ENCODE measurements at places on chromosomes 13 and 19. TPM values are rescaled to one million over a fixed set of nuclear protein-coding genes. Genes with fewer than 3 reads are reported as not detected.

- no peaks in the 10 kb centered on the region for H3K27me3 ChIP-seq
- H3K4me3 ChIP-seq: no peak overlapping the region
- no peak overlapping the region for H3K27ac ChIP-seq
- H3K4me1 ChIP-seq: no peaks in the 10 kb centered on the region
These were observed 24.7 kb downstream of the ZNRF4 start for GRCh38 chr19:5479958-5480357.

DNA sequence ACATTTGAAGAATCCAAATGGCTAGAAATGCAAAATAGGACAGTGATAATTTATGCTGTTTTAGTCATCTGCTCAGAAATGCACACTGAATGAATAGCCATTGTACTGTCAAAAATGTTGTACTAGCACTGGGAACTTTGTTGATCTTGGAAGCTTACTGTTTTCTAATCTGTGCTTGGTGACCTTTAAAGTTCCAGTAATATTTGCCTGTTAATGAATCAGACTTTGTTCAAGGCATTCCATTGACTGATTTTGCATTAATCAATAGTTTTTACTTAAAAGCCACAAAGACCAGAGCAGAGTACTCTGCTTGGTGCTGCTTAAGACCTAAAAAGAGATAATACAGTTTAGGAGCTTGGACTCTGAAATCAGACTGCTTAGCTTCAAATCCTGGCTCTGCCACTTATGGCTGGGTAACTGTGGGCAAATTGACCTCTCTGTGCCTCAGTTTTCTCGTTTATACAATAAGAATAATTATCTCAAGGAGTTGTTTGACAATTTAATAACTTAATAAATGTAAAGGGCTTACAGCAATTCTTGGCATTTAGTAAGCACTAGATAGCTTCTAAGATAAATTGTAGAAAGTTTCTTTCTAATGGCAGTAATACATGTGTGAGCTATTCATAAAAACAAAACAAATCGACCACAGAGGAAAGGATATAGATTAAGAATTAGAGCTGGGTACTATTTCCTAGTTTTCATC, 4.6 kb upstream of the SLAIN1 start:
- H3K36me3 ChIP-seq: no peaks in the 10 kb centered on the region
- no peak overlapping the region for H3K4me3 ChIP-seq
- H3K4me1 ChIP-seq: no peaks in the 10 kb centered on the region
- 0 out of 2 replicates have a peak, but pooled peaks cover 6% of the 10 kb centered on the region for H3K27me3 ChIP-seq

The MEDAG gene
- total RNA-seq: 0.67 TPM

The ZNF497 gene
- 1.9 TPM for total RNA-seq

DNA sequence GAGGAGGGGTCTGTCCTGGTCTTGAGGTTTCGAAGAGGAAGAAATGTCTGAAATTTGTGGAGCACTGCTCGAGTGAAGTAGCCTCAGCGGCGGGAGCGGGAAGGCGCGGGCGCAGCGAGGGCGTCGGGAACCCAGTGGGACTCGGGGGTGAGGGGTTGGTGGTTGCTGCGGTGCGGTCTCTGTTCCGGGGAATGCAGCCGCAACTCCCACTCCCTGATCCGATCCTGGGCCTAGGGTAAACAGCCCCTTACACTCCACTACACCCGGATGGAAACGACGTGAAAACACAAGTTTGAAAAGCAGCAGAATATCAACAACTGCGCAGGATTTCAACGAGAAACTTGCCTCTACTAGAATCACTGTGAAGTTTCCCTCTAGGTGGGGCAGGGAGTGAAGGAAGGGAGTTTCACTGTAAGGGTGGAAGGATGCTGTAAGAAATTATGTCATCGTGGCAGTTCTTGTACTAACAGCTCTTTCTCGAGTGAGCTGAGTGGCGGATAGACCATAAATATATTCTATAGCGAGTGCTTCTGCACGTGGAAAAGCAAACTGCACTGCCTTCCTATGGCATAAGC, 2.0 kb upstream of the KLF12 start:
- H3K4me1 ChIP-seq: 0 out of 2 replicates have a peak, but pooled peaks cover 3% of the 10 kb centered on the region
- H3K27ac ChIP-seq: peak overlapping the region; percentile 70
- no peak for DNase-seq
- no peaks in the 10 kb centered on the region for H3K36me3 ChIP-seq
- peak overlapping the region; percentile 68 for H3K4me3 ChIP-seq

The ZNF534 gene
- not detected for total RNA-seq

DNA sequence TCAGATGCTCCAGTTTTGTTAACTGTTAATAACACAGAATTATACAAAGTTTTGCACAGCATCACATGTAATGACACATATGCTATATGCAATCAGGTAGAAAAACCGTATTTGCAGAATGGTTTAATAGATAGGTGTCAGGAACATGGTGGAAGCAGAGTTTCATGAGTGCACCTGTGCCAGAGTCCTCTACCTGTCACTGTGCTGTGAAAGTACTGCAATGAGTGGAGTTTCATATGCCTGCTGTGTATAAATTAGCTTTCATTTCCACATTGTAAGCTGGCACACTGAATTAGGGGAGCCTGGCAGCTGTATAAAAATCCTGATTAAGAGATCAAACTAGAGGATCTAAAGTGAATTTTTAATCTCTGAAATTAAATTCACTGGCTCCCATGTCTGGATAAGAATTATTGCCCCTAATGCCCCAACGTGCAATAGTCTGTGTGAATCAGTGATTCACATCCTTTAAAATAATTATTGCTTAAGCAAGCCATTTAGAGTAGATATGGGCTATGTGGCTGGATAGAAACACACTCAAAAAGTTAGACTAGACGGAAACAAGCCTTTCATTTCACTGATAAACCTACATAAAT, 8.5 kb upstream of the EEF1AKMT1 start:
- no peaks in the 10 kb centered on the region for H3K4me1 ChIP-seq
- H3K27ac ChIP-seq: no peak overlapping the region
- H3K4me3 ChIP-seq: no peak overlapping the region
- peaks cover 3% of the 10 kb centered on the region for H3K36me3 ChIP-seq
- H3K27me3 ChIP-seq: no peaks in the 10 kb centered on the region
- no peak for DNase-seq

- peaks cover 7% of the 10 kb centered on the region for H3K36me3 ChIP-seq
- no peak overlapping the region for H3K4me3 ChIP-seq
- no peak overlapping the region for H3K27ac ChIP-seq
- no peak for DNase-seq
- H3K27me3 ChIP-seq: no peaks in the 10 kb centered on the region
These were observed 29.4 kb downstream of the AP1M1 start for GRCh38 chr19:16226878-16227836.

GRCh38 chr13:21949818-21950429, 279.1 kb downstream of the FGF9 start:
- no peaks in the 10 kb centered on the region for H3K36me3 ChIP-seq
- no peaks in the 10 kb centered on the region for H3K27me3 ChIP-seq
